Stimulated activated CD8-positive, alpha-beta memory T cell treated with anti-CD3 and anti-CD28 coated beads, Interleukin-12 subunit alpha, Interleukin-12 subunit beta, amount 100 ng/mL, for 4 hours (primary cell): ENCODE measurements at places on chromosomes 6 and 20.

- no peak for DNase-seq
Measured at GRCh38 chr20:740162-740561, 28.1 kb downstream of the SLC52A3 start.

DNA sequence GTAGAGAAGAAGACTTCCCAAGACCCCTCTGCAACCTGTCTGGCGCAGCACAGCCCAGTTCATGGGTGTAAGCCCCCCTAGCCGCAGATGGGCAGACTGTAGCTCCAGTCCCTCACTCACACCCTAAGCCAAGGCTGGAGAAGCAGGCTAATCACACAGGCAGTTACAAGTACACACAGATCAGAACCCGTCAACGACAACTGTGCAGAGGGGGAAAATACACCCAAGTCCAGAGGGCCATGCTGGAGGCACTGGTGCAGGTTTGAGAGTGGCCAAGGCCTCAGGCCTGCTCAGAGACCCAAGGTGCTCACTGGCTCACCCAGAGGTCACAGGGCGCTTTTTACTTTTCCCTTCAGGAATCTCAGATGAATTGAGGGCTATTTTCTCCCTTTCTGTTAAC lies 106.1 kb downstream of the NOL4L start:
- DNase-seq = no peak

- peak; percentile 45 for DNase-seq
Measured at GRCh38 chr6:42281570-42281969, 63.9 kb upstream of the MRPS10 start.

- no peak for DNase-seq
Measured at GRCh38 chr6:37861452-37861851, 41.9 kb downstream of the ZFAND3 start.

- no peak for DNase-seq
Measured at GRCh38 chr6:126107475-126108166, 121.3 kb downstream of the TRMT11 start.

- DNase-seq = no peak
Measured at GRCh38 chr6:151811081-151811480, 3.6 kb downstream of the ESR1 start.

DNA sequence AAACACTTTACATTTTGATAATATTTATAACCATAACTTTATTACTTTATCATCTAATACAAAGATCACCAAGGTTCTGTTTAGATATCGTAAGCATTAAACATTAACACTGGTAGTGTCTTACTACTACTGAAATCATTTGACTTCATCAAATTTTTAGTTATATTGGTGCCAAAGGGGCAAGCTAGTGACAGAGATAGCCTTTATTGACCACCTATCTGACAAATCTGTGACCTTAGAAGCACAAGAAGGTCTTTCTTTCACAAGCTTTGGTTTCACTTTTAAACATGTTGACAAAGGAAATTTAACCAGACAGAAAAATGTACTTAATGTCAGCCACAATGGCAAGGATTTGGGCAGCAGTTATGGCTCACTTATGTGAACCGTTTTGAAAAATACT lies 50.7 kb upstream of the ENPP4 start:
- DNase-seq = no peak

DNA sequence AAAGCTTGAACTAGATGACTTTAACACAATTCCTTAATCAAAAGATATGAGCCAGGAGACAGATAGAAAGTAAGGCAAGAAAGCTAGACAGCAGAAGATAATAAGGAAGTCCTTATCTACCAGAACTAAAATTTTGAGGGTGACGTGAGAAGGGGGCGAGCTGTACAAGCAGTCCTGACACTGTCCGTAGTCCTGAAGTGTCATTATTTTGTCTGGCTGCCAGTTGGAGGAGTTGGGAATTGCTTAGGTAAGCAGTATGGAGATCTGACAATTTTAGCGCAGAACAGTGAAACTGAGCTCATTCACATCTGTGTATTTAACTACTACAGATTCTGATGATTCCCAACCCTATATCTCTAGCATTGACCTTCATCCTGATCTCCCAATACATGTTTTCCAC lies 25.8 kb upstream of the CEP85L start:
- DNase-seq = no peak

DNA sequence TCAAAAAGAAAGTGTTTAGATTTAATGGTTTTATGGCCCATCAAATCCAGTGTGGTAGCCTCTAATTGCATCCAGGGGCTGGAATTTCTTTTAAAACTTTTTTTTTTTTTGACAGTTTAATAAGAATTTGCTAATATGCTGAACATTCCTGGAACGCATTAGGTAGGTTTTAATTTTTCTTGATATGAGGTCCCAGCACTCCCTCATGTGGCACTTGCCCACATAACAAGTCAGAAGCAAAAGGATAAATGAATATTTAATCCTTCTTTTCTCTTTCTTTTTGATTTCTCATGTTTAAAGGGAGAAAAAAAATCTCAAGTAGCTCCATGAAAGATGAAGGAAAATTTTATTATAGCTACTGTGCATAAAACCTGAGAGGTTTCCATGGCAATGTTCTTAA lies 13.5 kb downstream of the HAO1 start:
- DNase-seq = no peak

DNA sequence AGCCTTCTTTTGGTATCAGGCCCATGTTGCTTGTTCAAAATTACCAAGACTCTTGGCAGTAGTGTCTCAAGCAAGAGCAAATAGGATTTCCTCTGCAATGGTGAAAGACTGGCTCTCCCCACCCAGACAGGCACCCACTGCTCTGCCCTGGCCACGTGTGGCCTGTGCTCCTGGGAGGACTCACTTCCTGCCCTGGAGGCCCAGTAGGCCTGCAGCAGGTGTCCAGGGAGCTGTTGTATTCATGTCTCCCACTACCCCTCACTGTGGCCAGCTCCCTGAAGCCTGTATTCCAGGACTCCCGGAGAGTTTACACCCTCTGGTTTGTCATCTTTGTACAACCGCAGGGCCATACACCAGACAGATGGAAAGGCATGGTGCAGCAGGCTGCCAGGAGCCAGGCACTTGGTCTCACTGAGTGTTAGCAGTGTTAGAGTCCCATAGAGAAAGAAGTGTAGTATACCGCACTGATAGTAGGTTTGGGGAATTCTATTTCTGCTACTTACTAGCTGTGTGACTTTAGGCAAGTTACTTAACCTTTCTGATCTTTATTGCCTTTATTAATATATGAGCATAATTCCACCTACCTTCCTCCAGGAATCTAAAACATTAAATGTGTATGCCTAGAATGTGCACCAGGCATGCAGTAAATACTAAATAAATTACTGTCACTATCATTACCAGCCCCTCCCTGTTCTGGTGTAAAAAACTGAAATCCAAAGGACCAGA lies 159.7 kb downstream of the TMEM242 start:
- DNase-seq = no peak

DNA sequence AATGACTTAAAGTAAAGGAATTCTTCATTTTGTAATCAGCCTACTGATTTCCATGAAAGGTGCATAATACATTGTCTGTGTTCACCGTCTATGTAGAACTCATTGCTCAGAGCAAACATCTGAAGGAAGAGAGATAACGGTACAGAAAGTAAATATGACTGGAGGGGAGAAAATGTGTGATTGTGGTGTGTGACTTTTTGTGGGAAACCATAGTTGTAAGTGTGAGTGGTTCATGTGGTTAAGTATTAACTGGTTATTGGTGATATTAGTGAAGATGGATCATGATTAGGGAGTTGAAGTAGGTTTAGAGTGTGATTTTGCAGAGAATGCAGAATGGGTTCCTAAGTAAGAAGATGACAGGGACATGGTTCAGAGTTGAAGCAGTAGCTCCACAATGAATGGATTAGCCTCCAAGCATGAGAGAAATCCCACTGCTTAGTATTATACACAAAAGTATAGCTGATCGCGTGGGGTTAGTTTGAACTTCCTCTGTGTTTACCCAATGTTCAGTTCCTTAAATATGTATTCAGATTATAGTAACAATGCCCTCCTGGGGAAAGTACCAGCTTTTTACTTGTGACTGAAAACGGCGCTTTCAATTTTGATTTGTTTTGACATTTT lies 368.9 kb downstream of the UTRN start:
- no peak for DNase-seq

GRCh38 chr20:17944854-17945474 lies 23.6 kb downstream of the SNX5 start:
- DNase-seq = no peak

GRCh38 chr6:113402544-113402943 lies 454.6 kb upstream of the MARCKS start:
- no peak for DNase-seq

GRCh38 chr20:37992802-37993409 lies 40.4 kb downstream of the TTI1 start:
- no peak for DNase-seq

DNA sequence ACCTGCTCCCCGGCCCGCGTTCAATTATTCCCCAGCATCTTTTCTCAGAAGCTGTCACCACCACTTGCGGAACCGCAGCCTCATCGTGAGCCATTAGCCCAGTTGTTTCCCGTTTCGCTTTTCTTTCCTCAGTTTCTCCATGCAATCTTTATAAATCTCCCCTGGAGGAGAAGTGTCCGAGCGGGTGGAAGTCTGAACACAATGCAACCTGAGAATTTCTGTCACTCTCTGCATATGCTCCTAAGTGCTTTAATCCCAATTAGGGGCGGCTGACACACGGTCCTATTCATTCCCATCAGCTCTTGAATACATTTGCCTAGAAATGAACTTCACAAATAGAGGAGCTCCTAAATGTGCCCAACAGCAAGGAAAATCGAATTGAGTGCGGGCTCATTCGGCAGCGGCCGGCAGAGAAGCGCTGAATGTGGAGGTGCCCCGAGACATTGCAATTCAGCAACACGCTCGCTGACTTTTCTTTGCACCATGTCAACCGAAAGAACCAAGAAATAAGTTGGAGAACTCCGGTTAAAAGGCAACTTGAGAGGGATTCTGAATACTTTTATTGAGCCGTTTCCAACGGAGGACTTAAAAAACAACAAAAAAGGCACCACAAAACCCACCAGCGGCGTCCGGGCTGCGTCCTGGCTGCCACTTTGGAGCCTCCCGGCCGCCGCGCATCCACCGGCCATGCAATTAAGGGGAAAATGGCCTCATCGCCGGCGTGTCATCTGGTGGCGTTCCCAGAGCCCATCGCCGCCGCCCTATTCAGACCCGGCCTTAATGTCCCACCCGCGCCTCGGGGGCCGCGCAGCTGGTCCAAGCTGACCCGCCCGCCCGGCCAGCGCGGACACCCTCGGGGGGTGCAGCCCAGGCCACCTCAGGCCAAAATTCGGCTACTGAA lies 3.9 kb upstream of the PRDM13 start:
- no peak for DNase-seq

- DNase-seq = no peak
Measured at GRCh38 chr6:119501798-119502483, 152.4 kb upstream of the MAN1A1 start.

GRCh38 chr20:34131491-34131890 lies 19.4 kb upstream of the EIF2S2 start:
- no peak for DNase-seq

DNA sequence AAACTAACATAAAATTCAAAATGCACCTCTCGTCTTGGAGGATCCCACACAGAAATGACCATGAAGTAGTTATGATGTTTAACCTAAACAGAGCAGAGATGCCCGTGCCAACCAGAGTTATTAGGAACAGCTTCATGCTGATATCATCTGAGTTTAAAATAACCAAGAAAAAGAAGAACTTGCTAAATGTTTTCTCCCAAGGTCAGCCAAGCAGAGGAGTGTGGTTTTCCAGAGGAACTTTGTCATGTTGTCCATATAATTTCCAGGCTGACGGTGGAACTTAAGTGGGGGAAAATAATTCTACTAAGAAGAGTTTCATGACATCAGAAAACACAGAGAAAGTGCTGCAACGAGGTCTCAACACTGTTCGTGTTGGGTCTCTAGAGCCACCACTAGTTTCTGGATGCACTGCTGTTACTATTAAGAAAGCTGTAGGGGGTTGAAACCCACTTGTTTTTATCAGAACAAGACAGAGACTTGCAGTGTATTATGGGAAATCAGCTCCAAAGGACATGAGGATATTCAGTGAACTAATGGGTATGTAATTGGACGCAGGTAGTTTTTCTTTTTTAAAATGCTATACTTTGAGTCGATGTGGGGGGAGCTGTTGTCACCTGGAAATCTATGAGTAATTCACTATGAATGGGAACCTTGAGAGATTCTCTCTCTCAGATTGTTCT lies 5.2 kb downstream of the AGPAT4 start:
- no peak for DNase-seq

DNA sequence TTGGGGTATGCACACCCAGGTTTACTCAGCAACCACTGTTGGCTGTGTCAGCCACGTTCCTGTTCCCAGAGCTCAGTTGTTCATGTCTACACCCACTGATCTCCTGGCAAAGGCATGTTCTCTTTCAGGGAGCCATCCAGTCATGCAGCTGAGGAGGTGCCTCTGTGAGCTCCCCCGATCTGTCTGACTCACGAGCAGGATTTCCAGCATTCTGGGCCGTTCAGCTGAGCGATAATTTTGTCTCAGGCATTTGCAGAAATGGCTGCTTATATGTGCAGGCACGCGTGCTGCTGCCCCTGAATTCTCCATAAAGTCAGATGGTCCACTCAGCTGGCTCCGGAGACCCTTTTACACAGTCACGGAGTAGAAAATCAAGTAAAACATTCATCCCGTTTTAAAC lies 78.4 kb upstream of the IYD start:
- no peak for DNase-seq

DNA sequence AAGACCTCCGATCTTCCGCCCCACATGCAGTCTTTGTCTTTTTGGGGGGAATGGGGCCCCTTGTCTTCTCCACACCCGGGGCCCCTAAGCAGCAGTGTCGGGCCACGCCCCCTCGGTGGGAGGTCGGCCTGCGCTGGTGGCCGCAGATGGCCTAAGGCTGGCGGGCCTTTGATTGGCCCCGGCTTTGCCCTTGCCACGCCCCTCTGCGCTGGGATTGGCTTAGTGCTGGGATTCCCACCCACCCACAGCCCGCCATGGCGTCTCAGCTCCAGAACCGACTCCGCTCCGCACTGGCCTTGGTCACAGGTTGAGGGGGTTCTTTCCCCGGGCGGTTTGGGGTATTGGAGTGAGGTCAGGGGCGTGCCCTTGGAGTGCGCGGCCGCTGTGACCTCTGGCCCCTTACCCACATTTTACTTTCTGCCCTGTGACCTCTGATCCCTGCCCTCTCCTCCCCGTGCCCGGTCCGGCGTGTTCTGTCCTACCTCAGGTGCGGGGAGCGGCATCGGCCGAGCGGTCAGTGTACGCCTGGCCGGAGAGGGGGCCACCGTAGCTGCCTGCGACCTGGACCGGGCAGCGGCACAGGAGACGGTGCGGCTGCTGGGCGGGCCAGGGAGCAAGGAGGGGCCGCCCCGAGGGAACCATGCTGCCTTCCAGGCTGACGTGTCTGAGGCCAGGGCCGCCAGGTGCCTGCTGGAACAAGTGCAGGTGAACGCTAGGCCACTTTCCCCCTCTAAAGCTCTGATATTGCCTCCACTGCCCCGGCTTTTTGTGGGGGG lies at the start of gene HSD17B8:
Gene HSD17B8, plus strand, starts transcription at position 241 of the 776 bp plus-strand sequence. Its CDS starts 14 bp downstream, at position 255.
- DNase-seq = peak; percentile 84

DNA sequence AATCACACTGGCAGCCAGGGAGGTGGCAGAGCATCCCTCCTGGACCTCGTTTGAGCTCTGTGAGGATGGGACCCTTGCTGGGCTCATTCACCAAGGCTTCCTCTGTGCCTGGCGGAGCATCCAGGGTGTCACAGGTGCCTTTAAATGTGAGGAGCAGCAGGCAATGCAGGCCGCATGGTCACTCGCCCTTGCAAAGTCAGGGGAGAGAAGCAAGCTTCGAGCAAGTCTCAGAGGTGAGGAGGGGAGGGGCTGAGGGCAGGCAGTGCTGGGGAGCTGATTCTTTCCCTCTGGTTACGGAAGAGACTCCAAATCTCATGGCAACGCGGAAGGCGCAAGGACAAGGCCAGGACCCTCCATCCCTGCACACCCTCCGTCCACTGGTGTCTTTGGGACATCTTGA lies 182.7 kb upstream of the PMEPA1 start:
- DNase-seq = no peak

- DNase-seq = no peak
Measured at GRCh38 chr6:45589367-45589766, 211.6 kb upstream of the SUPT3H start.
